Germinal center (tissue), 1 donor: ENCODE measurements at places on chromosomes 5 and 9.

- no peak for DNase-seq
Observed at GRCh38 chr5:81817980-81818379, 67.1 kb upstream of the SSBP2 start.

DNA sequence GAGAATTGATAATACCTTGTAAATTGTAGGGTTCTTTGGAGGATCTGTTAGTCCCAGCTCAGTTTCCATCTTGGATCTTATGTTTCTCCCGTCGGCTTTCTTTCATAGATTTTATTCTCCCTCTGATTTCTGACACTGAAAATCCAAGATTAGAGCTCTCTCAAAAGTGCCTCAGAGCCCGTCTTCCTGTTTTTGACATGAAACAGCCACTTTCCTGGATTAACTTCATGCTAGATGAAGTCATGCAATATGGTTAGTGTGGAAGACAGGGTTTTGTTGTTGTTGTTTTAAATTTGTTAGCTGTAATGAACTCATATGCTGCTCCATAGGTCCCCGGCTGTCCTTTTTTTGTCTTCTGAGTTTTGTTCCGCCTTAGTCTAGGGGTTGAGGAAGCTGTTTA is 51.6 kb upstream of the ZFR start:
- DNase-seq: no peak

GRCh38 chr9:78393340-78393739 is 96.4 kb downstream of the PSAT1 start:
- DNase-seq: no peak

- DNase-seq: no peak
Observed at GRCh38 chr9:20369391-20369790, 252.9 kb downstream of the MLLT3 start.

DNA sequence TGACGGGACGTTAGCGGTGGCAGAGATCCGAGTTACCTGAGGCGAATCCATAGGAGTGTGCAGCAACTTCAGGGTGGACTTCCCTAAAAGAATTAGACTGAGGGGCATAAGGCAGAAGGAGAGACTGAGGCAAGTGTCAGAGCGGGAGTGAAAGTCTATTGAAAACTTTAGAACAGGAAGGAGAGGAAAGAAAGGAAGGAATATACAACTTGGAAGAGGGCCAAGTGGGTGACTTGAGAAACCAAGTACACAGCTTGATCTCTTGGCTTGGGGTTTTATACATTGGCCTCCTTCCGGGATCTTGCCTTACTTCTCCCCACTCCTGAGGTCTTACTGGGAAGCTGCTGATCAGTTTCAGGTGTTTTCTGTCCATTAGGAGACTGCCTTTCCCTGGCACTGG is 84.9 kb downstream of the SNX18 start:
- no peak for DNase-seq

DNA sequence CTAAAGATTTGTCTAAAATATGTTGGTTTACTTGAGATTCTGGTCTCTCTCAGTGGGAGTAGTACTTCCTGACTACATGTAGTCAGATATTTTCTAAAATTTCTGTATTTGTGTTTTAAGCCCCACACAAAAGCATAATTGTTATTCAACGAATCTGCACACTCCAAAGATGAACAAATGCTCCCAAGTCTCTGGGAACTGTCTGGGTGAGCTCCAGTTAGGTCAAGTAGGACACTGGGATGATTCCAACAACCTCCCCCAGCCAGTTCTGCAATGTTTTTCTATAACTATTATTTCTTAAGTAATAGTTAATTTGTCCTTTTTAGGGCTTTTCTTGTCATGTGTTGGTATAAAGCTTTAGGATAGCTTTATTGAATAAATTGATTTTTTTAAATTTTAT is 174.6 kb downstream of the FAM174A start:
- no peak for DNase-seq
